LHCN-M2 (cell line): ENCODE measurements at places on chromosomes 3 and 15. TPM values are rescaled to one million over a fixed set of nuclear protein-coding genes. Genes with fewer than 3 reads are reported as not detected.

Gene SLC28A1
- not detected in 2 replicates for total RNA-seq

Gene LYZL4
- not detected in 2 replicates for total RNA-seq

Gene P2RY14
- 0.19 TPM in 1 of 2 replicates, not detected in the other for total RNA-seq

Gene SLC22A14
- total RNA-seq, result not detected in 2 replicates

Gene THRB
- total RNA-seq, result 2.6 and 4.4 TPM in 2 replicates

- peak; percentile 86 for DNase-seq
Observed at GRCh38 chr15:45454814-45455213, 67.7 kb downstream of the SLC30A4 start.

DNA sequence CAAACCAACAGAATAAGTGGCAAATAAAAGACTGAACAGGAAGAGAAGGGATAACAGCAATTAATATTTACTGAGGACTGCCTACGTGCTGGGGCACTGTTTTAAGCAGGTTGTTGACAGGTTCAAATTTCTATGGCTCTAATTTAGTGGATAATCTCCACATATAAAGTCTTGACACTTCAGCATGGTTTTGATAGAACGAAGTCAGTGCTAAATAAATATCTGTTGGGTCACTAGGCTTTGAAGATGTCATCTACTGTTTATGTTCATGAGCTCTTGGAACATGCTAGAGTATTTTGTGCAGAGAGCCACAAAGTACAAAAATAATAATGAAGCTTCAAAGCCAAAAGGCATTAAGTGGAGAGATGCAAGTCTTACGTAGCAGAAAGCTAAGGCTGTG lies 74.0 kb downstream of the SFMBT1 start:
- DNase-seq, result no peak

DNA sequence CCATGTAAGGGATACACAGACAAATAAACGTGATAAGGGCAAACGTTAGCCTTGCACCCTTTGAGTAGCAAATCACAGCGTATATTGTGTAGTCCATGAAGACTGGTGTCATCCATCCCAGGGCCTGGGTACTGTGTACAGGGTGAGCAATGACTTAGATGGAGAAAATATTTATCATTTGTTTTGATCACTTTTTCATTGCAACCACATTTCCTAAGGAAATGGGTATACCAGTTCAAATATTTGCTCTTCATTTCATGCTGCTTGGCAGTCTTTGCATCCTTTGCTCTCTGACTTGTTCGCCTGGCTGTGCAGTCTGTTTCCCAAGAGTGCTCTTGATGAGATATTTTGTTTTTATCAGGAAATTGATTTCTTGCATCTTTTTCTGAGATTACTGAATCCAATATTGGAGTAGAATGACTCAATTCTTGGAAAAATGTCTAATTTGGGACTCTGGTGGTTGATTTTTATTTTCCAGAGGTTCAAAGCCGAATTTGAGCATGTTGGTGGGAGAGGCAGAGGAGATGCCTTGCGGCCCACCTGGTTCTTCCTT lies 424.6 kb upstream of the SEMA6D start:
- no peak for DNase-seq

- no peak for DNase-seq
Observed at GRCh38 chr15:51731549-51732267, 5.7 kb downstream of the LYSMD2 start.

GRCh38 chr3:32420126-32421038 lies 28.7 kb downstream of the CMTM7 start:
- DNase-seq, result peak; percentile 9

DNA sequence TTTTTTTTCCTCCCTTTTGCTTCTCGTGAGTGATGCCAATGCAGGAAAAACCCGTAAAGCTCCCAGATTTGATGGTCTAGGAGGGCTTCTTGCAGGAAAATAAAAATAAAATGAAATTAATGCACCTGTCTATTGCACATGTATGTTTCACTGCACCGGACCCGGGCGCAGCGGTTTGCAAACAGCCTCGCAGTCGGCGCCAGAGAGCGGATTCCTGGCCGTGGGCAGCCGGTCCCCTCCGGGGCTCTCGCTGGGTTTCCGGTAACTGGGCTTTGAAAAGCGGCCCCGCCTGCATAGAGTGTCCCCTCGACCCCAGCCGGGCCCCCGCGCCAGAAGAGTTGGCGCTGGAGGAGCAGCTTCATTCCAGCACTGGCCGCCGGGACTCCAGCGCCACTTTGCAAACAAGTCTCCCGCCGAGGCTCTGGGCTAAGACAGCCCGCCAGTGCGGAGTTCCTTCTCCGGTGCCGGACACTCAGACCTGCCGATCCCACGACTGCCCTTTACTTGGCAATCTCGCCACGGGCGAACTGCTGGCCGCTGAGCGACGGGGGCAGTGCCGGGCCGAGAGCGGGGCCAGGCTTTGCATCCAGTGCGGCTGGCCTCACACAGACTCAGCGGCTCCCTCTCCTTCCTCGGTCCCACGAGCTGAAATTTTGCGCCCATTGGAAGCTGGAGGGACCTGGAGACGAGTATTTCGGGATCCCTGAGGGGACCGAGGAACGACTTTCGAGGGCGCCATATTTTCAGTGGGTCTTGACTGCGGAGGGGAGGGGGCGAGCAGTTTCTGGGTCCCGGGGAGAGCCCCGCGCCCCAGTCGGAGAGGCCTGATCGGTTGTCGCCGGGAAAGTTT lies 225.9 kb upstream of the C2CD4B start:
- peak; percentile 33 for DNase-seq

- no peak for DNase-seq
Observed at GRCh38 chr3:189953551-189953950, 167.1 kb downstream of the P3H2 start.

DNA sequence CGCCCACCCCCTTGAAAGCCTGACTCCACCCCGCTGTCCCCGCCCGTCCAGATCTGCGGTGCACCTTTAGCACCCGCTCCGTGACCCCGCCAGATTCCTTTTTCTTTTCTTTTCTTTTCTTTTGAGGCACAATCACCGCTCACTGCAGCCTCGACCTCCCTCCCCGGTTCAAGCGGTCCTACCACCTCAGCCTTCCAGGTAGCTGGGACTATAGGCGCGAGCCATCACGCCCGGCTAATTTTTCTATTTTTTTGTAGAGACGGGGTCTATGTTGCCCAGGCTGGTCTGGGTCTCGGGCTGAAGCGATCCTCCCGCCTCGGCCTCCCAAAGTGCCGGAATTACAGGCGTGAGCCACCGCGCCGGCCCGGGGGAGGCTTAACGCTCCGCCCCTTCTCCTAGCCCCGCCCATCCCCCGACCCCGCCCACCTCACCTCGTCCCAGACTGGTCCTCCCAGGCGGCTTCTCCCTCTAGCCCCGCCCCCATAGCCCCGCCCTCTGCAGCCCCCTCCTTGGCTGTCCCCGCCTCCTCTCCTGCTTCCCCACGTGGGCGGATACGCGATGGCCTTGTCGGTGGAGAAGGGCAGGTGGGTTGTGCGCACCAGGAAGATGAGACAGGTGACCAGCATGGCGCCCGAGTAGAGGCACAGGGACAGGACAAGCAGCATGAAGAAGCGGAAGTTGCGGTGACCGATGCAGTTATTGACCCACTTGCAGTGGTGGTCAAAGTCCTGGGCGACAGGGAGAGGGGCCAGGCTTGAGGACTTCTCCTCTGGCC lies 3.2 kb downstream of the ZDHHC19 start:
- no peak for DNase-seq

GRCh38 chr3:135924506-135924905 lies 41.0 kb upstream of the PPP2R3A start:
- DNase-seq, result no peak

- DNase-seq, result no peak
Observed at GRCh38 chr15:63407612-63408011, 26.0 kb upstream of the CA12 start.

DNA sequence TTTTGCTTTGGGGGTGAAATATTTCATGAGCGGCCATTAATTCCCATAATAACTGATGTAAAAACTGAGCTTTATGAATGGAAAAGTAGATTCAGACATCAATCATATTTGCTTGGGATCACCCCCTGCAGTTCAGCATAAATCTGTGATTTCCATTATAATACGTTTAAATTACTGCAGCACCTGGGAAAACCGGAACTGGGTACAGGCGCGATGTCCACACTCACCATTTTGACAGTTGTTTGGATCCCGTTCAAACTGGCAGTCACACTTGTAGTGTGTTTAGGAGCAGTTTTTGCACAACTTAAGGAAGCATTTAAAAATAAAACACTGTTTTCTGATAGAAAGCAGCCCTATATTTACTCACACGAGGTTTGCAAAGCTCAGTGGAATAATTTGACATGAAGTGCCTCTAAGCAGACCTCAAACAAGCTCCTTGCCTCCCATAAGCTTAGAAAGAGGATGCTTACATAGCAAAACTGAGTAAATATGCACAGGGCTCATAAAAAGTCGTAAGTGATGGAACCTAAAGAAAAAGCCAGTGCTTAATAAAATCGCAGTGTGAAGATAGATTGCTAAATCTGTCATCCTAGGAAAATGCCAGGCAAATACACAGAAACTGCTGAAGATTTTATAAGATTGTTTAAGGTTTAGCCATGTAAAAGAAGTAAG lies 377.6 kb downstream of the PTPRG start:
- DNase-seq, result no peak

DNA sequence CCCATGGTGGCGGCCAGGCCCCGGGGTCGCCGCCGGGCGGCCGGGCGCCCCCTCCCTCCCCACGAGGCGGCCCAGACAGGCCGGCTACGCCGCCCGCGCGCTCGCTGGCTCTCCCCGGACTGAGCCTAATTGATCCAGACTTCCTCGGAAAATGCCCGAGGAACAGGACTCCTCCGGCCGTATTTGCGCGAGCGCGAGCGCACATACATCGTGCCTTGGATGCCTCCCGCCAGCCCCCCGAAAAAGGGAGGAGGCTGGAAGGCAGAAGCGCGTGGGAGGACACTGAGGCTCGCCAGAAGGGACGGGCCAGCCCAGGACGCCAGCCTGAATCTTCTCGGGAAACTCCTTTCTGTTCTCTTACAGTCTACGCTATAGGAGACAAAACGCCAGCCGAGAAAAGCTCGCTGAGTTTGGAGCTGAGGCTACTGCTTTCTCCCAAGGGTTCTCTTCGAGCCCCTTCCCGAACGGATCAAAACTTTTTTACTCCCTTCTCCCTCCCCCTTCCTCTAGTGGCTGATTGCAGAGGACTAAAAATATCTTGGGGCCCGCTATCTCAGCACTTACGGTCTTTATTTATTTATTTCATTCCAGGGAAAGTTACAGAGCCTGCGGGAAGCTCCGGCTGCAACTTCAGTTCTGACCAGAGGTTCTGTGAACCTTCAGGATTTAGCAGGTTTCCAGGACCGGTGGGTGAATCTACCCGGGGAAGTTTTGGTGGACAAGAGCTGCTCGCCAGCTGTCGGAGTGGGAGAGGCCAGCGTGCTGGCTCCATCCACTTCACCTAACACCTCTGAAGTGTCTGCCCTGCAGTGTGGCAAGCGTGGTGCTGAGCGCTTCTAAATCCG lies at the start of gene PDZRN3:
TSS of gene PDZRN3 (minus strand) at position 121 of the 845 bp plus-strand sequence.
- DNase-seq, result peak; percentile 63

GRCh38 chr3:56488812-56489600 lies 20.7 kb upstream of the ERC2 start:
- no peak for DNase-seq

- no peak for DNase-seq
Observed at GRCh38 chr3:193297421-193297820, 56.4 kb downstream of the PLAAT1 start.

DNA sequence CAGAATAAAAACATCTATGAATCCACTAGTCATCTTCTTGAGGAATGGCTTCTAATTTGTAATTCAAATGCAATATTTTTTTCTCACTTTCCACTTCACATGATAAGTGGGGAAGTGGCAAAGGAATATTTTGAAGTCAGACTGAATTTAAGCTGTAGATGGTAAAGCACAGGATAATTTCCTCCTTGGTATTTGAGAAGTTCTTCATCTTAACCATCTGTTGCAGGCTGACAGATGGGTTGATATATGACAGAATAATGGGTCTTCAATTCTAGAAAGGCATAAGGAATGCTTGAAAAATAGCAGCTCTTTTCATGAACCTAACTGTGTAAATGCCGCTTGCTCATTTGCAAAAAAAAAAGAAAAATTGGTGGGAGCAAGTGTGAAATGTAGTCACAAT lies 66.5 kb upstream of the SNTN start:
- DNase-seq, result no peak

DNA sequence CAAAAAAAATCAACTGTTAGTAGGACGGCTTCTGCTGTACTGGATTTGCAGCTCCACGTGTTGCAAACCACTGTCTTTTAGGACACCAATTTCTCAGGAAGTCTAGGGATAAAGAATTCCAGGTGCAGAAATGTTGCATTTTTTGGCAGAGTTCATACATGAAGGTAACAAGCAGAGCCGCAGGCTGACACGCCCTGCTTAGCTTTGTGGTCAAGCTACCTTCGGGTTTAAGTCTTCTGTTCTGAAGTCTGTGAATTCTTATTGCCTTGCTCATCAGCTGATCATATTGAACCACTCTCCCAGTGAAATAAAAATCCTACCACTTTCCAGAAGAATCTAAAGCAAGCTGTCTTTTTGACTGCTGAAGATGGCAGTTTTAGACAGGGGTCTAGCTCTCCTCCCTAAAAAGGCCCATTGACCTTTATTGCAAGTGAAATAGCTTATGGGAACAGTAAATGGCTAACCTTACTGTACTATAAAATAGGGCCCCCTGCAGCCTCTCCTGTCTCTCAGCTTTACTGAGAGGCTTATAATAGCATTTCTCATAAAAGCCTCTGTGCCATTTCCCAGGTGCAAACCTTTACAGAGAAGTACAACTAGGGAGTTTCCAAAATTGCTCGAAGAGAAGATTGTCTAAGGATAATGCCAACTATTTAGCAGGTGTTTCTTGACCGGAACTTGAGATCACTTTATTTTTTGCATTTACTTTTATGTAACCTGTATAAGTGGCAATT lies 262.2 kb upstream of the IL12A start:
- peak; percentile 18 for DNase-seq

- no peak for DNase-seq
Observed at GRCh38 chr15:40782609-40783227, 12.9 kb downstream of the C15orf62 start.

- no peak for DNase-seq
Observed at GRCh38 chr3:129101370-129102138, 20.1 kb downstream of the RAB43 start.

GRCh38 chr15:84813931-84814330 lies 3.2 kb upstream of the ALPK3 start:
- no peak for DNase-seq

DNA sequence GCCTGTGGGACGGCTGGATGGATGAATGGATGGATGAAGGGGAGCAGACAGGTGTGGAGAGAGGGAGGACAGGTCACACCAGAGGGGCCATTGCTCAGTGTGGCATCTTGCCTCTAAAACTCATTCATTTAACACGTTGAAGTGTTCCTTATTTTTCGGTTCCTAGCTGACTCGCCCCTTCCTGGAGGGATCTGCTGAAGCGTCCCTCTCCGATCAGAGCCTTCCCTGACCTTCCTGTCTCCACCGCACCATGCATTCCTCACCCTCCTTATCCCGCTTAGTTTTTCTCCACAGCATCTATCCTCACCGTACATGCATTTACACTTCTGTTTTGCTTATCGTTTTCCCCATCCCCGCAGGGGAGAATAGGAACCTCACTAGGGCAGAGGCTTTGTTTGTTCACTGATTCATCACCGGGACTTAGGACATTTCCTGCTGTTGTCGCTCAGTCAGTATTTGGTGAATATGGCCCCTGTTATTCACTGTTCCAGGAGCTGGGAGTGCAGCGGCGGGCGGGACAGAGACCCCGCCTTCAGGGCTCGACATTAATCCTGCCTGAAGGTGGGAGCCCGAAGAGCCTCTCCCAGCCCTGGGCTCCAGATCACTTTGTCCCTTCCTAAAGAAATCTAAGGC lies 32.0 kb downstream of the FOXL2 start:
- peak; percentile 73 for DNase-seq

- no peak for DNase-seq
Observed at GRCh38 chr15:34765741-34766140, 10.9 kb upstream of the GJD2 start.

- no peak for DNase-seq
Observed at GRCh38 chr15:52085299-52085698, 27.3 kb downstream of the BCL2L10 start.

GRCh38 chr3:71172951-71173350 lies 410.6 kb downstream of the FOXP1 start:
- DNase-seq, result peak; percentile 63
